MG63 (cell line): ENCODE measurements at places on chromosomes 4 and X. TPM values are rescaled to one million over a fixed set of nuclear protein-coding genes. Genes with fewer than 3 reads are reported as not detected.

Gene TMPRSS11F
- not detected in 2 replicates for total RNA-seq

Gene GAGE12E
- not detected in 2 replicates for total RNA-seq

Gene EPGN
- not detected in 2 replicates for total RNA-seq

Gene S100G
- not detected in 2 replicates for total RNA-seq

Gene CT45A8
- not detected in 2 replicates for total RNA-seq

Gene NLGN4X
- total RNA-seq: not detected in 2 replicates

Gene CXCL10
- total RNA-seq: 0.40 and 4.1 TPM in 2 replicates

Gene ETFDH
- total RNA-seq: 117 and 228 TPM in 2 replicates

Gene MTNR1A
- total RNA-seq: not detected in 2 replicates

Gene CCNQ
- total RNA-seq: 47.7 and 73.2 TPM in 2 replicates
